NCI-H524 (cell line): ENCODE measurements at places on chromosomes 7 and 10.

DNA sequence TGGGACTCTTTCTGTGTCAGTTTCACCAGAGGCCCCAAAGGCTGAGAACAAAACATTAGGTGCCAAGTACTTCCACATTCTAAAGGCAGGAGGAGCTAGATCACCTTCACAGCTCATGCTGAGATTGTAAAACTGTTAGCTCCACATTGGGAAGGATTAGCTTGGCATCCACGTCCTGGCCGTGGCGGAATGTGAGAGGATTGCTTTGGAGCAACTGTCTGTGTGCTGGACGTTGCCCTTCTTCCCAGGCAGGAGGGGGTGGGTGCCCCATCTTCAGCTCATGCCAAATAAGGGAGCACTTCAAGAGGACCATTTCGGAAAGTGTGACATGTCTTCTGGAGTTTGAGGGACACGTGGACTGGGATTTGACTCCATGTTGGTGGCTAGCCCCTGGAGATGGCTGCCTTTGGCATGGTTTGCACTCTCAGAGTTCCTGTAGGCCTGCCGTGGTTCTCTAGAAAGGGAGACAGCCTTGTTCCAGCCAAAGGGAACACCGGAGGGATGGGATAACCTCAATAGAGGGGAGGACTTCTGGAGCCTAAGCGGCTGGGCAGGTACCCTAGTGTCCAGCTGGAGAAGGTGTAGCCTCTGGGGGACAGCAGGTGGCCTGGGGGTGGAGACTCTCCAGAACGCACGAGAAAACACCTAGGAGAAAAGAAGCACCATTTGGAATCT is 19.9 kb upstream of the FMC1 start:
- no peak for DNase-seq

DNA sequence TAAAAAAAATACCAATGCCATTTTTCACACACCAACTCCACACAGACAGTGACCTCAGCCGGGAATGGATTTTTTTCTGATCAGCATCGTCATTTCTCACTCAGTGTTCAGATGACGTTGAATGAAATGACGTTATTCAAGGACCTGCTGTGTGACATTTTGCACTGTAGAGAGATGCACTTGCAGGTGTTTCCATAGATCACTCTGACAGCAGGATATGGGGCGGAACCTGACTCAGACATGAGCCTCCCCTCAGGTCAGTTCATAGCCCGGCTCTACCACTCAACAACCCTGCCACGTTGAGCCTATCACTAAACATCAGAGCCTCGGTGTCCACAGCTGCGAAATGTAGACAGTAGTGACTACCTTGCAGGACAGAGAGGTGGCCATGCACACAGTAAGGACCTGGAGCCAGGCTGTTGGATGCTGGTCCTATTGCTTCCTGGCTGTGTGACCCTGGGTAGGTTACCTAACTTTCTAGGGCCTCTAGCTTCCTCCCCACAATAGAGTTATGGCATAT is 41.4 kb upstream of the ANTXRL start:
- DNase-seq, result no peak

DNA sequence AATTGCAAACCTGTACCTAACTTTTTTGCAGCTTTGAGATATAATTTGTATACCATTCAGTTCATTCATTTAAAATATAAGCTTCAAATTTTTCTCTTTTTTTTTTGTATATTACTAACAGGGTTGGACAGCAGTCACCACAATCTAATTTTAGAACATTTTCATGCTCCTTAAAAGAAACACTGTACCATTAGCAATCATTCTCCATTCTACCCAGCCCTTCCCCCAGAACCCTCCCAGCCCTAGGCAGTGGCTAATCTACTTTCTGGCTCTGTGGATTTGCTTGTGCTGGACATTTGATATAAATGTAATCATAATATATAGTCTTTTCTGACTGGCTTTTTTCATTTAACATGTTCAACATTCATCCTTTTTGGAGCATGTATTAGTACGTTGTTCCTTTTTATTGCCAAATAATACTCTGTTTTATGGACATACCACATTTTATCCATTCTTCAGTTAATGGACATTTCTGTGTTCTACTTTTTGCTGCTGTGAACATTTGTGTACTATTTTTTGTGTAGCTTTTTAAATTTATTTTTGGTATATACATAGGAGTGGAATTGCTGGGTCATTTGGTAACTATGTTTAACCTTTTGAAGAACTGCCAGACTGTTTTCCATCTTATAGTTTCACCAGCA is 40.9 kb upstream of the ST7 start:
- no peak for DNase-seq

GRCh38 chr7:3722396-3722922 is 421.4 kb downstream of the SDK1 start:
- DNase-seq, result peak; percentile 87

GRCh38 chr10:50545846-50546245 is 77.9 kb downstream of the SGMS1 start:
- DNase-seq, result no peak

DNA sequence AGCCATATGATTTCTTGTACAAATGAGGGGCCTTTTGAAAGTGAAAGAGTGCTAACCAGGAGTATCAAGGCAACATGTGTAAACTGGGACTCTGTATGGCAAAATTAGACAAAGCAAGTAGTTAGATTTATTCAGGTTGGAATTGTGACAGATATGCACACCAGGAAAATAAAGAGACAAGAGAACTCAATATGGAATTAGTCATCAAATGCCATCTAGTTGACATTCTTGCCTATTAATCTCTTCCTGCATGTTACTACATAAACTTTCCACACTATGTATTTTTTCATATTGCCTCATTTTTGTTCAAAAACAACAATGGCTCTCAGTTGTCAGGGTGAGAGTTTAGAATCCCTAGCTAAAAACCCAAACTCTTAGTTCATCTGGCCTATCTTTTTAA is 799.0 kb downstream of the NRG3 start:
- no peak for DNase-seq

DNA sequence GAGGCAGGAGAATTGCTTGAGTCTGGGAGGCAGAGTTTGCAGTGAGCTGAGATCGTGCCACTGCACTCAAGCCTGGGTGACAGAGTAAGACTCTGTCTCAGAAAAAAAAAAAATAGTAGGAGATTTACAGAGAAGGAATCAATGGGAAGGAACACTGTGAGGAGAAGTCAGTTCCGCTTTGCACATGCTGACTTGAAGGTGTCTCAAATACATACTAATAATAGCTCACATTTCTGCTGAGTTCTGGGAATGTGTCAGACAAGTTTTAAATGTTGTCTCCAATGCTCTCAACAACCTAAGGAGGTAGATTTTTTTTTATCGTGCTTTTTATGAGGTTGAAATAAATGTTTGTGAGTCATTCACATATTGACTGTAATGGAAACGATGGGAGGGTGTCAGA is 654.9 kb upstream of the CELF2 start:
- no peak for DNase-seq

DNA sequence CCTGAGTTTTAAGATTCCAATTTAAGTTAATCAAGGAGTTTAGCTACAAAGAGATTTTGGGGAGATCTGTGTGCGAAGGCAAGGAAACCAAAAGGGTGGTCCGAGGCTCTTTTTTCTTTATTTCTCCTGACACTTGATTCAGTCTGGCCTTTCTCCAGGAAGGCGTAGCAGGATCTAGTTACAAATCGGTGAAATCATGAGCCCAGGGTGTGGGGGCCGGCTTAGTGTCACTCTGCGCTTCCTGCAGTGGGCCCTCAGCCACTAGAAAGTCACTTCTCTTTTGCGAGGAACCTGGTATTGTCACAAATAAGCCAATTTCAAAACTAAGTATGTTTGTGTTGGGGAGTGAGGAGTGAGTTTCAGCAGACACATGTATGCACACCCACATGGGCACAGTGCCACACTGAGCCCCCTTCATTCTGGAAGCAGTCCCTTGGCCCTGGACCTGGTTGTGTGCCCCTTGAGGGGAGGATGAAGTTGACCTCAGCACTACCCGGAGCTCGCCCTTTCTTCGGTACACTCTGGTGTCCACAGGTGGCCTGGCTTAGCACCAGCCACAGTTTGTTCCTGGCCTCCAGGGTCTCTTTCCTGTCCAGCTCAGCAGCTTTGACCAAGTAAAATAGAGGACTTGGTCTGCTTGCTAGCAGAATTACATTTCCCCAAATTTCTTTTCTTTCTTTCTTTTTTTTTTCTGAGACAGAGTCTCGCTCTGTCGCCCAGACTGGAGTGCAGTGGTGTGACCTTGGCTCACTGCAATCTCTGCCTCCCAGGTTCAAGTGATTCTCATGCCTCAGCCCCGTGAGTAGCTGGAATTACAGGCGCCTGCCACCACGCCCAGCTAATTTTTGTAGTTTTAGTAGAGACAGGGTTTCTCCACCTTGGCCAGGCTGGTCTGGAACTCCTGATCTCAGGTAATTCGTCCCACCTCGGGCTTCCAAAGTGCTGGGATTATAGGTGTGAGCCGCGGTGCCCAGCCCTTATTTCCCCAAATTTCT is 84.0 kb upstream of the BTBD16 start:
- no peak for DNase-seq

- no peak for DNase-seq
Observed at GRCh38 chr10:130882906-130883305, 428.6 kb downstream of the TCERG1L start.

DNA sequence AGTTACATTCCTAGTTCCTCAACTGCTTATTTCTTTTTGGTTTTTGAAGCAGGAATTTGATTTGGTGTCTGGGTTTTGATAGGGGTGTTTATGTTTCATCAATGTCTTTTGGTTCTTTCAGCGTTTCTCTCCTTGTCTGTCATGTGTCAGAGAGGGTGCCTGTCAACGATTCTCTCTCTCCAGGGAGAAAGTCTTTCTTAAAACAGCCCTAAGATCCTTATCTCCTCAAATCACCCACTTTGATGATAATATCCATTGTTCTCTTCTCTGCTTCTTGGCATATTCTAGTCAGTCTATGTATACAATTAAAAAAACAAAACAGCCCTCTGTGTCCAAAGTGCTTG is 77.2 kb downstream of the TCF7L2 start:
- DNase-seq, result no peak

DNA sequence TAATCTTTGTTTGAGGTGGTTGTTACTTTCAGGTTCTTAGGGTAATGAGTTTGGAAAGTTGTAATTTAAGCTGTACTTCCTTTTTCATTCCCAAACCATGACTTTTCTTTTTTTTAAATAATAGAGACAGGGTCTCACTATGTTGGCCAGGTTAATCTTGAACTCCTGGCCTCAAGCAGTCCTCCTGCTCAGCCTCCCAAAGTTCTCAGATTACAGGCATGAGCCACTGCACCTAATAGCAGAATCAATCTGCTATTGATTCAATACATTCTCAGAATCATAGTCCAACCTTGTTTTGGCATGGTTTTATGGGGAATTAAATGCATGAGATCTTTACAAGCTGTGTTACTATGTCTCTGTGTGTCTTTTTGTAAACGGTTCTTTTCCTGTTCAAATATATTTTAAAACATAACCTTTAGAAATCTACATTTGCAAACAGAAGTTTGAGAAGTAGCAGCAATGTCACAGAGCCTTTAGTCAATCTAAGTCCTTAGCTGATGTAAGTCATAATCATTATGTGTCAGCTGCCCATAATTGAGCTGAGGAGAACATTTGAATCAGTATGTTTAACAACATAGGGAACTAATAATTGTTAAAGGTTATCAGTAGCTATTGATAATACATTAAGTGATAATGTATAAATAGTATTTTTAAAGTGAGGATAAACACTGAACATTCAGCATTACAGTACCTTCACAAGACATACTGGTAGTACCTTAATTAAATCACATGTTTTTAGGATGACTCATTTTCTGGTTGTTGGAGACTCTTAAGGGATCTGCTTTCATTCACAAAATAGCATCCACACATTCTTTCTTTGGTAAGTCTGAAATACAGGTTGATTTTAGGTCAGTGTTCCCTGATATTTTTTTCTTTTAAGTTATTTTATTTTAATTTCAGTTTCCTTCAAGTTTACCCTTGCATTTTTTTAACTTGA is 8.8 kb downstream of the INPP5F start:
- no peak for DNase-seq

GRCh38 chr10:42972946-42973345 is 103.9 kb upstream of the RET start:
- DNase-seq, result no peak

- DNase-seq, result no peak
Observed at GRCh38 chr10:75428434-75429158, 2.8 kb upstream of the LRMDA start.

DNA sequence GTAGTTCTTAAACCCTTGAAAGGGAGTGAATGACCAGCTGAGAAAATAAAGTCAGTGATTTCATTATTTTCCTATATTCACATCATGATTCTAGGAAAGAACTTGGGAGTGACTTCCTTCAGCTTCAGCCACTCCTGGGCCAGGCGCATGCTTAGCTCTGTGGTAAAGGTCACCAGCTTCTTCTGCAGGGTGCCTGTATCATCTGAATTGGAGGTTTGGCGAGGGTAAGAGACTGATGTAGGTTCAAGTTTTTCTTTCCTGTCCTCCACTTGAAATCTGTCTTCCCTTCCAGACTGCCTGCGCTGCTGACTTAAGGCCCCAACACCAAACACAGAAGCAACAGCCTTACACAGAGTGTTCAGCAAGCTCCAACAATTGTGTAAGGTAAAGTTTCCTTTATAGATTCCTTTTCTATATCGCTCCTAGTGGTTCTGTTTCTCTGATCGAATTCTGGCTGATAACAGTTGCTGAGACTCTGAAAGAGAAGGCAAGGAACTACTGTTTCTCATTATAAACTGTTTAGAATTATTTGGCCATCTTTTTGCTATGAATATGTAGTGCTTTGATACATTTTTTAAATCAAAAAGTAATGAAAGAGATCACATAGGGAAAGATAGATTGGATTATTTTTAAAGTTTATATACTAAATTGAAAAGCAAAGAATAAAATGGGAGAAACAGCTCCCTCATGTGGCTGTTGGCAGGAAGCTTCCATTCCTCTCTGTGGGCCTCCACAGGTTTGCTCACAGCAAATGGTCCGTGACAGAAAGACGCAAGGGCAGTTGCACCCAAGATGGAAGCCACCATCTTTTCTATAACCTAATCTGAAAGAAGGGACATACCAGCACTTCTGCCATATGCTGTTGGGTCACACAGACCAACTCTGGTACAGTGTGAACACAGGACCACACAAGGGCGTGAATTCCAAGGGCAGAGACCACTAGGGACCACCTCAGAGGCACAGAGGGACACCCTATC is 14.0 kb downstream of the GATAD1 start:
- DNase-seq, result no peak

- DNase-seq, result no peak
Observed at GRCh38 chr7:46007194-46007593, 86.1 kb upstream of the IGFBP3 start.

DNA sequence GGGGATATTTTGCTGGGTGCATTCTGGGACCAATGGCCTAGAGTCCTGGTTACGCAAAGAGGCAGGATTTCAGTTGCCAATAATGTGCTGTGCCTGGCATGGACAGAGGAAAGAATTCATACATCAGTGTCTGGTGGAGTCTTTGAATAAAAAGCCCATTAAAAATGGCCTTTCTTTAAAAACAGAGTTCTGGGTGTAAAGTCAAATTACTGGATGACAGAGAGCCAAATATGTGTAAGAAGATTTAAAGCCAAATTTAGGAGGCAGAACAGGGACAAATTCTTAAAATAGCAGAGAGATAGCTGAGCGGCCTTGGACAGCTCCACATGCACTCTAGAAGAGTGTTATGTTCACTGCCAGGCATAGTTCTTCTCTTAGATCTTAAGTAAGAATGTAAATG is 60.8 kb upstream of the MEOX2 start:
- no peak for DNase-seq

- DNase-seq, result no peak
Observed at GRCh38 chr10:25556457-25556856, 377.6 kb upstream of the MYO3A start.
